Activated T-helper 17 cell treated with anti-CD3 and anti-CD28 coated beads, Interleukin-2, amount 50 U/mL, for 72 hours (primary cell): ENCODE measurements at places on chromosomes 5 and 9. TPM values are rescaled to one million over a fixed set of nuclear protein-coding genes. Genes with fewer than 3 reads are reported as not detected.

DNA sequence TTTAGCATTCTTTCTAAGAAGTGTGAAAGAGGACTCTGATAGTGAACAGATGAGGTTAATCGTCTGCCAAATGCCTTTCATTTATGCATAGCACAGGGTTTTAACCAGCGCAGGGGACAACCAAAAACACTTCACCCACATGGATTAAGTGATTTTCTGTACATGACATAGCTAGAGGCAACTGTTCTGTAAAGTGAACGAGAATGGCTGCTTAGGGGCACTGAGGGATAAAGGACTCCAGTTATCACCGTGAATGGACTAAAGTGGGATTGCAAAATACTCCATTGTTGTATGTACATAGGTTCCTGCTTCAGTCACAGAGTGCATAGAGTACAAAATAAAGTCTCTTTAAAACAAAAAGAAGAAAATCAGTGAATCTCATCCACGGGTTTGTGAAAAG, 456.8 kb downstream of the DMAC1 start:
- no peak for ATAC-seq

DNA sequence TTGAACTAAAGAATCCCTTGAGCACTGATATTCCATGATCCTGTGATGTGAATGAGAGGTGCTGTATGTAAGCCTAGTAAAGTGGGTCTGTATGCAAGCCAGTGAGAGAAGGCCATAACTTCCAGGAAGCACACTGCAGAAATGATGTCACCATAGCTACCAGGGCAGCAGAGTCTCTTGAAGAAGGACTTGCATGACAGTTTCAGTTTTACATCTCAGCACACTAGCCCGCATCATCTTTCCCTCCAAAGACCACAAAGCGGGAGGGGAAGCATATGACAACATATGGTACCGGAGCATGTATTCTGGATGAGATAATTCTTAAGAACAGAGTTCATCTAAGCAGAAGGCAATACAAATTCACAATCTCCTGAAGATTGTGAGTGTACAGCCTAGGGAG, 37.6 kb upstream of the MAST4 start:
- ATAC-seq, result peak; percentile 42

DNA sequence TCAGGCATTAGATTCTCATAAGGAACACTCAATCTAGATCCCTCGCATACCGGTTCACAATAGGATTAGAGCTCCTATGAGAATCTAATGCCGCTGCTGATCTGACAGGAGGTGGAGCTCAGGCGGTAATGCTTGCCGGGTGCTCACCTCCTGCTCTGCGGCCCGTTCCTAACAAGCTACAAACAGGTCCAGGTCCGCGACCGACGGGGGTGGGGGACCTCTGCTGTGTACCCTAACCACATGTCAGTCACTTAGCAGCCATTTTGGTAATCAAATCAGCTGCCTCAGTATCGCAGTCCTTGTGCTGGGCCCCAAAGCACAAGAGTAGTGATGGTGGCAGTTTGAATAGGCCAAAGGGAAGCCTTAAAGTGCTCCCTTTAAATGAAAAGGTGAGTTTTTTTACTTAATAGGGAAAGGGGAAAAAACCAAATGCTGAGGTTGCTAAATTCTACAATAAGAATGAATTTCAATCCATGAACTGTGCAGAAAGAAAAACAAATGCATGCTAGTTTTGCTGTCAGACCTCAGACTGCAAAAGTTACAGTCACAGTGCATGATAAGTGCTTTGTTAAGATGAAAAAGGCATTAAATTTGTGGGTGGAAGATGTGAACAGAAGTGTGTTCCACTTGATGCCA, 67.0 kb upstream of the TNPO1 start:
- no peak for ATAC-seq

DNA sequence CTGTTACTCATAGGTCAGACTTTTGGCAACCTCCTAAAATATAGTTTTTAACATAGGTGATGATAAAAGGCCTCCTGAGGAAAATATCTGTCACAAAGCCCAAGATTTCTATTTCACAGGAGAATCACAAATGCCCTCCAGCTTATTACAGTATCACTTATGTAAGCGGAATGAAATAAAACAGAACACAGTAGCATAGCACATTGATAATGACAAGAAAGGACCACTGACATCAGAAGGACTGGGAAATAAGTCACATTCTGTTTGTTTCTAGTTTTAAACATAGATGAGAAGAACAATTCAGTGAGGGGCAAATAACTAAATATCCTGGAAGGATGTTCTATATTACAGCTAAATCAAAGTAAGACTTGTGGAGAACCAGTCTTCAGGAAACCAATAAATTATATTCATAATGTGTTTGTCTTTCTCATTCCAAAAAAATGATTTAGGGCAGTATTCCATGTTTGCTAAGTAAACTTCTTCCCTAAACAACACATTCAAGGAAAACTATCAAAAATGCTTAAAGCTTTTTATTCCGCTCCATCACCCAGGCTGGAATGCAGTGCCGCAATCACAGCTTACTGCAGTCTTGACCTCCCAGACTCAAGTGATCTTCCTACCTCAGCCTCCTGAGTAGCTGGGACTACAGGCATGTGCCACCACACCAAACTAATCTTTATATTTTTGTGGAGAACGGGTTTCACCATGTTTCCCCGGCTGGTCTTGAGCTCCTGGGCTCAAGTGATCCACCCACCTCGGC, 20.8 kb upstream of the CTNNAL1 start:
- no peak for ATAC-seq

GRCh38 chr5:157115502-157115901, 6.7 kb upstream of the HAVCR2 start:
- no peak for ATAC-seq

DNA sequence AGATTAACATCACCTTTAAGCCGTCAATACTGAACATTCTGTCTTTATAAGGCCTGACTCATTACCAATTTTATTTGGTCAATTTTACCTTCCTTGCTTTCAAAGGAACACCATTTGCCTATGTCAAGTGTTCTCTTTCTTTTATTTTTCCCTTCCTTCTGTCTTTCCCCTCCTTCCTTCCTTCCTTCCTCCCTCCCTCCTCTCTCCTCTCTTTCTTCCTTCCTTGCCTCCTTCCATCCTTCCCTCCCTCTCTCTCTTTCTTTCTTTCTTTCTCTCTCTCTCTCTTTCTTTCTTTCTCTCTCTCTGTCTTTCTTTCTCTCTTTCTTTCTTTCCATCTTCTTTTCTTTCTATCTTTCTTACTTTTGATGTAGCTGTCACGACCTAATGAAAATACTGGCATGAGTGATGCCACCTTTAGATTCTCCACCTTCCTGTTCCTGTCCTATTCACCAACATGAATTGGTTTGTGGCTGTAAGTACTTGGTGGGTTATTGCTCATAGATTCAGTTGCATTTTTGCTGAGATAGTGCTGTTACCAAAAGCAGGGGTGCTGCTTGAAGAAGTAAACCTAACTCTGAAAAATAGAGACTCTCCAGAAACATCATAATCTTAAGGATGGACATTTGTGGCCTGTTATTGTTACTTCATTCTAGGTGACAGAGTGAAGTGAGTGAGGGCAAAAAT, 33.8 kb downstream of the DOCK8 start:
- peak; percentile 96 for ATAC-seq

- no peak for ATAC-seq
Measured at GRCh38 chr9:136742591-136743391, at the start of gene LCN10. TSS of gene LCN10 (minus strand) at chr9:136742940. CDS start at chr9:136742903, 37 bp downstream.

TARS1 gene
- total RNA-seq, result 227 TPM

SPINK13 gene
- total RNA-seq, result not detected

SOWAHA gene
- total RNA-seq, result not detected

LCN10 gene
- total RNA-seq, result 1.0 TPM

CERCAM gene
- 1.7 TPM for total RNA-seq

LHX6 gene
- total RNA-seq, result not detected
